D341Med (cell line): ENCODE measurements at places on chromosomes 1 and 21.

DNA sequence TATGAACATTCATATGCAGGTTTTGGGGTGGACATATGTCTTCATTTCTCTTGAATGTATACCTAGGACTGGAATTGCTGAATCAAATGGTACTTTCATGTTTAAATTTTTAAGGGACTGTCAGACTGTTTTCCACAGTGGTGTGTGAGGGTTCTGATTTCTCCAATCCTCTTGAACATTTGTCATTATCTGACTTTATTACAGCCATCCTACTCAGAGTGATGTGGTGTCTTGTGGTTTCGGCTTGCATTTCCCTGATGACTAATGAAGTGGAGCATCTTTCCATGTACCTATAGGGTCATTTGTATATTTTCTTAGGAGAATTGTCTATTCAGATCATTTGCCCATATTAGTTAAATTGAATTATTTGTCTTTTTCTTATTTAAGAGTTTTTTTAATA is 35.4 kb upstream of the ZNF281 start:
- no peak for DNase-seq

DNA sequence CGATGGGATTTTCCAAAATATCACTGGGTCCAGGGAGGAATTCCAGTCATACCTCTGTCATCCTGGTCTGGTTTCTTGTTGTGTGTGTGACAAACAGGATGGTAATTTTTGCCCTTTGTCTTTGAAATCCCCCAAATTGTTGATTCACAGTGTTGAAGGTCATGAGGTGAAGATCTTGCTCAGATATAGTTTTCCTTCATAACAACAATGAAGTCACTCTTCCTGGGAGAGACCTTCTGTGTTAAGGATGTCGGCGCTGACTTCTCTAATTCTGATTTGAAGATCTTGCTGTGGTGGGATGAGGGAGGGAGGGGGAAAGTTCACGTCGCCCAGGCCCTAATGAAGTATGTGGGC is 32.2 kb upstream of the MPZL1 start:
- DNase-seq = no peak

DNA sequence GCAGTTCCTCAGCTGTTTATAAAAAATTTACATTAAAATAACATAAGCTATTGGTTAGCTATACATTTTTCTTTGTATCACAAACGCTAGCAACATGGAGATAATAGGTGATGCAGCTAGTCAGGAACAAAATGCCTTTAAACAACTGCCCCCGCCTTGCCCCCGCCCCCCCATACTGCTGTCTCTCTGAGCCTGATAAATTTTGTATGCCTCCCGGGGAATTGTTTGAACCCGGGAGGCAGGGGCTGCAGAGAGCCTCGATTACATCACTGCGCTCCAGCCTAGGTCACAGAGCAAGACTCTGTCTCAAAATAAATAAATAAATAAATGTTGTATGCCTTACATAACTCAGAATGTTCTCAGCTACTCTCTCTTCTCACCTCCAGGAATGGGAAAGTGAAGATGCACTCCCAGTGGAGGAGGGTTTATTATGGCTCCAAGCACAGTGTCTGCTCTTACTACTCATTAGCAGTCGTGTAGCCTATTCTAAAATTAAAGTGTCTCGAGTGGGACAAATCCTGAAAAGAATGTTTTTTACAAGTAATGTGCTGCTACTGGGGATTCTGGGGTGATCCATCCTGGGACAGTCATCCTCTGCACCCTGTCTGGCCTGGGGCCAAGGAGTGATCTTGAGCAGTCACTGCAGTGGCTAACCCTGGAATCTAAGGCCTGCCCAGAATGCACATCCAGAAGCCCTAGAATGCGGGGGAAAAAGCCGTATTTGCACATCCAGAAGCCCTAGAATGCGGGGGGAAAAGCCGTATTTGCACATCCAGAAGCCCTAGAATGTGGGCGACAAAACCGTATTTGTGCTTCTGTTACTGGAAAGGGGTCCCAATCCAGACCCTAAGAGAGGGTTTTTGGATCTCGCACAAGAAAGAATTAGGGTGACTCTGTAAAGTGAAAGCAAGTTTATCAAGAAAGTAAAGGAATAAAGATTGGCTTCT is 39.4 kb upstream of the ZNF496 start:
- DNase-seq = no peak

- DNase-seq = no peak
Measured at GRCh38 chr1:239545466-239545865, 159.1 kb downstream of the CHRM3 start.

GRCh38 chr1:186212568-186213224 is 162.4 kb downstream of the TPR start:
- peak; percentile 72 for DNase-seq

DNA sequence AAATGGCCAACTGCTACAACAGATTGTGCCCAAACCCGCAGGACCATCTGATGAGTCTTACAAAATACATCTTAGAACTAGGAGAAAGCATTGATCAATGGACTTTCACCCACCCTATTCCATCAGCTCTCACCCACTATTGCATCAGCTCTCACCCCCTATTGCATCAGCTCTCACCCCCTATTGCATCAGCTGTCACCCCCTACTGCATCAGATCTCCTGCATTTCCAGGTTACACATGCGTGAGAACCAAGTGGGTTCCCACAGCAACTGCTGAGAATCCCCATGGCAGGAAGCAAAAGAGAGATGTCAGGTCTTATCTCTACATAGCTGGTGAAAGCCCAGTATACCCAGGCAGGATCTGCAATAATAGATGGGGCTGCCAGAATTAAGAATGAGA is 533.5 kb downstream of the LTN1 start:
- DNase-seq = no peak

DNA sequence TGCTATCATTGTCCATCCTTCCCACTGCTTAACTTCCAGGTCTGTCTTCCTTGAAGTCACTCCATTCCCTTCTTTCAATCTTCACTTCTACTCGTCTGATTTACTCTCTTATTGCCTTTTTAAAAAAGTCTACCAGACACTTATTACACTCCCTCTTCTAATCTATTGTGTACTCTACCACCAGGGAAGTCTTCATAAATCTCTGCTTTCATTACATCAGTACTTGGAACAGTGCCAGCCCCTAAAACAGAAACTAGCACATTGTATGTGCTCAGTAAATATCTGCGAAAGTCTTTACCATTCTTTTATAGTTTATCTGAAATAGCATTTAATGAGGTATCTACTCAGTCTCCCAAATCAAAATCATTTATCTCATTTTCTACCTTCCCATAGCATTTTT is 236.4 kb downstream of the USH2A start:
- no peak for DNase-seq

DNA sequence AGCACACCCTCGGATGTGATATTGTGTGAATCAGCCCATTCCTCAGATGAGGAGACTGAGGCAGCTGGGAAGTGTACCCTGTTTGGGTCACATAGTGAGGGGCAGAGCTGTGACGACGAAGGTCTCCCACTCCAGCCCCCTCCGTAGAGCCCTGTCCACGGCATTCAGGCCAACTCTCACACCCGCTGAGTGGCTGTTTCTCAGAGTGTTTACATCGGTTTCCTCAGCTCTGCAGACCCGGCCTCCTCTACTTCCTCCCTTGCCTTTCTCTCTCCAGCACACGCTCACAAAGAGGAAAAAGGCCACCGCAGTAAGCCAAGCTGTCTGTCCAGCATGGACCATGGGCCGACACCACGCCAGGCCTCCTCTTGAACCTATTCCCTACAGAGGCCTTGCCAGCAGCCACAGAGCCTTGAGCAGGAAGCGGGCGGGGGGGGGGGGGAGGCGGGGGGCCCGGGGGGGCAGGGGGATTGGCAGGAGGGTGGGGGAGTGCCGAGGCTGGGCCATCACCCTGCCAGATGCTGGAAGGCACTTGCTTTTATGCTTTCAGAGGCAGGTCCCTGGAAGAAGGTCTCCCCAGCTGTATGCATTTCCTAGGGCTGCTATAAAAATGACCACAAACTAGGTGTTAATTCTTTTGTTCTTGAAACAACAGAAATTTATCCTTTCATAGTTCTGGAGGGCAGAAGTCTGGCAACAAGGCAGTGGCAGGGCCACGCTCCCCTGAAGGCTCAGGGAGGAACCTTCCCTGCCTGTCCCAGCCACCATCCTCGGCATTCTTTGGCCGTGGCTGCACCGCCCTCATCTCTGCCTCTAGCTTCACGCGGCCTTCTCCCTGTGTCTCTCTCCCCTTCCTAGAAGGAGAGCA is 178.4 kb downstream of the PSMG1 start:
- no peak for DNase-seq
